Astrocyte of the hippocampus (primary cell): ENCODE measurements at places on chromosomes 5 and 9.

GRCh38 chr9:26321935-26322334 is 570.7 kb downstream of the CAAP1 start:
- DNase-seq: no peak

GRCh38 chr9:27125936-27126335 is 16.9 kb downstream of the TEK start:
- DNase-seq: peak; percentile 26

GRCh38 chr9:80885894-80886293 is 803.5 kb downstream of the TLE1 start:
- DNase-seq: no peak

GRCh38 chr5:129664336-129664937 is 83.5 kb upstream of the MINAR2 start:
- DNase-seq: peak; percentile 34

GRCh38 chr5:55230086-55230629 is 3.0 kb upstream of the MCIDAS start:
- no peak for DNase-seq

GRCh38 chr5:78162253-78162862 is 132.1 kb downstream of the AP3B1 start:
- DNase-seq: peak; percentile 39

- no peak for DNase-seq
These were observed 419.9 kb upstream of the CDH9 start for GRCh38 chr5:27458287-27458686.

DNA sequence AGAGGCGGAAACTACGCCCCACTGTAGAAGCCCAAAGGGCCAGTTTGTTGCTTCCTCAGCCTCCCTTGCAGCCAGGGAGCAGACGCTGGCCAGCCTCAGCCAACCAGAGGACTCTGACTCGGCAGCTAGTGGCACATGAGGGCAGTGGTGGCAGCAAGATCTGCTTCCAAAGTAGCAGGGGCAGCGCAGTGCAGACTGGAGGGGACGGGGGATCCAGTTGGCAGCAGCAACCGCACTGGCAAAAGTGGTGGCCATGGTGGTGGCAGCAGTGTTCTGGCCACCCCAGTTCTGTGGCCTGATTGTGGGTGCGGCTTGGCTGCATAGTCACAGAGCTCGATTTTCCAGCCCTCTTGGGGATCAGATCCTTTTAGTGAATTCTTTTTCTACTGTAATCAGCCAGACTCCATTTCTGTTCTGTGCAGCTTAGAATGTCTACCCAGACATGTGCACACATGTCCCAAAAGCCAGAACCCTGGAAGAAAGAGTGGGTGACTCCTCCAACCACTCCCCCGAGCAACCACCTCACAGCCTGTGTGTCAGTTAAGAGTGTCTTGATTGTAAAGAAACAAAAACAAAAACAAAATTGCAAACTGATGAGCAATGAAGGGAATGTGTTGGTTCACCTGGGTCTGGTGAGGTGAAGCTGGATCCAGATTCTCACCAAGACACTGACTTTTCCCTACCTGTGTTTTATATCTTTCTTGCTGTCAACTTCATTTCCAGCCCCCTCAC is 11.0 kb upstream of the ZBTB43 start:
- DNase-seq: no peak

- DNase-seq: no peak
These were observed 209.4 kb downstream of the PIK3R1 start for GRCh38 chr5:68424799-68425537.

DNA sequence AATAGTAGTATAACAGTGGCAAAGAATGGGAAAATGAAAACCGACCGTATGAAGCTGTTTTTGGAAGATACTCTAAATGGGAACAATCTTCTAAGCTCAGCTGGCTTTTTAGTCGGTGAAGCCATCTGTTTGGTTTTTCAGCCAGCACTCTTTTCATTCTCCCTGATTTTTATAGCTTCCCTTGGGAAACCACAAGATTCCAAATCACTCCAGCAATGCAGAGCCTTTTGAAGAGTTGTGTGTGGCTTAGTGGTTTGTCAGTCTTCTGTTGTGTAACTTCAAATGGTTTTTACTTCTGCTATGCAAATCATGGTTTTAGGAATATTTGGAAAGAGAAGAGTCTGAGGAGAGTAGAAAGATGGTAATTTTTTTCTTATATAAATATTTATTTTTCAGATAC is 180.7 kb downstream of the KDM4C start:
- peak; percentile 94 for DNase-seq

GRCh38 chr5:82312373-82312856 is 34.3 kb upstream of the RPS23 start:
- peak; percentile 90 for DNase-seq

DNA sequence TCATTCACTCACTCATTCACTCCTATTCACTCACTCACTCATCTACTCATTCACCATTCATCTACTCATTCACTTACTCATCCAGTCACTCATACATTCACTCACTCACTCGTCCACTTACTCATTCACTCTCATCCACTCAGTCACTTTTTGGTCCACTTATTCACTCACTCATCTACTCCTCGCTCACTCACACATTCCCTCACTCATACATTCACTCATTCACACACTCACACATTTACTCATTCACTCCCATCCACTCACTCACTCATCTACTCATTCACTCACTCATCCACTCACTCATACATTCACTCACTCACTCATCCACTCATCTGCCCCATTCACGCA is 27.7 kb downstream of the WNK2 start:
- DNase-seq: no peak

GRCh38 chr5:88727705-88728313 is 155.2 kb downstream of the MEF2C start:
- peak; percentile 40 for DNase-seq

- peak; percentile 18 for DNase-seq
These were observed 202.5 kb downstream of the GDNF start for GRCh38 chr5:37637165-37637845.

GRCh38 chr9:121684381-121685145 is 33.1 kb downstream of the DAB2IP start:
- peak; percentile 61 for DNase-seq

DNA sequence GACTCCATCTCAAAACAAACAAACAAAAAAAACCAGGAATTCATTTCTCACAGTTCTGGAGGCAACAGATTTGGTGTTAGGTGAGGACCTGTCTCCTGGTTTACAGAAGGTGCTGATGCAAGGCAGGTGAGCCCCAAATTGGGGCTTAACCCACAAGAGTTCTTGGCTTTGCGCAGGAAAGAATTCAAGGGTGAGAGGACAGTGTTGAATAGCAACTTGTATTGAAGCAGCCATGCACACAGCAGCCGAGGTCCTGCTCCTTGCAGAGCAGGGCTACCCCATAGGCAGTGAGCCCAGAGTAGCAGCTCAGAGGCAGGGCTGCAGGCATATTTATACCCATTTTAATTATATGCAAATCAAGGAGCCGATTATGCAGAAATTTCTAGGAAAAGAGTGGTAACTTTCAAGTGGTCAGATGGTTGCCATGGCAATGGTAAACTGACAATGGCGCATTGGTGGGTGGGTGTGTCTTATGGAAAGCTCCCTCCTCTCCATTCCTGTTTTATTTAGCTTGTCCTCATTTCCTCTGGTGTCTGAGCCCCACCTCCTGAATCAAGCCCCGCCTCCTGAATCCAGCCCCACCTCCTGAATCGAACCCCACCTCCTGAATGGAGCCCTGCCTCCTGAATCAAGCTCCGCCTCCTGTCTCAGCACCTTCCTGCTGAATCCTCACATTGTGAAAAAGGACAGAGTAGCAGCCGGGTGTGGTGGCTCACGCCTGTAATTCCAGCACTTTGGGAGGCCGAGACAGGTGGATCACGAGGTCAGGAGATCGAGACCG is 34.5 kb upstream of the COL5A1 start:
- DNase-seq: peak; percentile 40

DNA sequence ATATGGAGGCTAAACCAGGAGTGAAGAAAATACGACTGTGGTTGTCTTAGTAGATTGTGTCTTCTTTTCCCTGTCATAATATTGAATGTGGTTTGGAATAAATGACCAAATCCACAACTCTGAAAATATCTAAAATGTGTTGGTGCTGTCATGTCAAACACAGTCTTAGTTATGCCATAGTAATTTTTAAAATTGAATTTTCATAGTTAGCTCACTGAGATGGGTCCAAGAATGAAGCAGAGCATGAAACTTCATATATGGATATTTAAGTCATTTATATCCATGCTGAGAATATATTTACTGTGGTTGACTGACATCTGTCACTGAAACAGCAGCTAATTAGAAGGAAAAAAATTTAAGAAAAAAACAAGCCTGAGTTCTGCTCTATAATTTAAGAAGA is 260.4 kb upstream of the ATP10B start:
- no peak for DNase-seq

- DNase-seq: peak; percentile 48
These were observed 30.0 kb downstream of the ARHGEF37 start for GRCh38 chr5:149611326-149611725.

- DNase-seq: peak; percentile 79
These were observed 282.1 kb downstream of the CRB2 start for GRCh38 chr9:123637945-123638634.
